ENCODE measurements at places on chromosomes 1 and 21.
A peak's percentile ranks its signal among the peaks of the same experiment; 100 is the strongest.

- no peak for DNase-seq
Observed at GRCh38 chr1:53031732-53032131, 30.3 kb upstream of the PODN start.

DNA sequence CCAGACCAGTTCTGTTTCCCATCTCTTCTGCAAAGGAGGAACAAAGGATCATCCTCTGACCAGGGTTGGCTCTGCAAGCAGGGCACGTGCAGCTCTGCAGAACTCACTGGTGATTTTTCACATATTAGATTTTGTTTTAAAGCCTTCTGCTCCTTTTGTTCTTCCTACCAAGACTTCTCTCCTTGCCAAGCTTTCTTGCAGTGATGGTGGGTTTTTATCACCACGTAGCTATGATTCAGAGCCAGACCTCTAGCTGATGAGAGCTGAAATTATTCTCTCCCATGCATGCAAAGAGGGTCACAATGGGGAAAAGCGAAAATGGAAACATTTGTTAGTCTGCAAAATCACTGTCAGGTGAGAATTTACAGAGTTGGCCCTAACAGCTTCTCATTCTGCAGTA is 225.2 kb downstream of the KCNH1 start:
- no peak for DNase-seq

- no peak for DNase-seq
Observed at GRCh38 chr1:200435200-200435780, 25.5 kb upstream of the ZNF281 start.

DNA sequence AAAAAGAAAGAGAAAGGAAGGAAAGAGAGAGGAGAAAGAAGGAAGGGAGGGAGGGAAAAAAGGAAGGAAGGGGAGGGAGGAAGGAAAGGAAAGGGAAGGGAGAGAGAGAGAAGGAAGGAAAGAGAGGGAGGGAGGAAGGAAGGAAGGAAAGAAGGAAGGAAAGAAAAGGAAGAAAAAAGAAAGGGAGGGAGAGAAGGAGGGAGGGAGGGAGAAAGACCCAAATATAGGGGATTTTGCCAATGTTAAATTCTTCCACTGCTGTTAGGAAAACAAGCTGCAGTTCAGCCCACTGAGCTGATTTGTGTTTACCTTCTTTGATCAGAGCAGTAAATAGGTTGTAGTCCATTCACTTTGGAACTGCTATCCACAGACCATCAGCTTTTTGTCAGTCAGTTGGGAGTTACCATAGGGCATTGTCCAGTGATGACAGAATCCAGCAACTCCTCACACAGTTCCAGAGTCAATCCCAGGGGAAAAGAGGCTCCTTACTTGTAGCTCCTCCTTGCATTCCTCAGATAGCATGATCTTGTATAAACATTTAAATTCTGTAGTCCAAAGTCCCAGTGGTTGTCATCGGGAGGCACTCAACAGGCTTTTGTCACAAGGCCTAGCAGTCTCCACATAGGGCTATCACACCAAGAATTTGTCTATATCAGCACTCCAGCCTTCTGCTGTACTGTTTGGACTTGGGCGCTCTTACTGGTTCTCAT is 13.5 kb upstream of the PPP1R8 start:
- DNase-seq, result peak; percentile 69

GRCh38 chr1:201126463-201126831 is 537 bp downstream of the ASCL5 start:
- no peak for DNase-seq

- DNase-seq, result no peak
Observed at GRCh38 chr1:227924833-227925574, 22.7 kb downstream of the WNT9A start.

- peak; percentile 10 for DNase-seq
Observed at GRCh38 chr1:93880731-93881130, 1.7 kb upstream of the DNTTIP2 start.

DNA sequence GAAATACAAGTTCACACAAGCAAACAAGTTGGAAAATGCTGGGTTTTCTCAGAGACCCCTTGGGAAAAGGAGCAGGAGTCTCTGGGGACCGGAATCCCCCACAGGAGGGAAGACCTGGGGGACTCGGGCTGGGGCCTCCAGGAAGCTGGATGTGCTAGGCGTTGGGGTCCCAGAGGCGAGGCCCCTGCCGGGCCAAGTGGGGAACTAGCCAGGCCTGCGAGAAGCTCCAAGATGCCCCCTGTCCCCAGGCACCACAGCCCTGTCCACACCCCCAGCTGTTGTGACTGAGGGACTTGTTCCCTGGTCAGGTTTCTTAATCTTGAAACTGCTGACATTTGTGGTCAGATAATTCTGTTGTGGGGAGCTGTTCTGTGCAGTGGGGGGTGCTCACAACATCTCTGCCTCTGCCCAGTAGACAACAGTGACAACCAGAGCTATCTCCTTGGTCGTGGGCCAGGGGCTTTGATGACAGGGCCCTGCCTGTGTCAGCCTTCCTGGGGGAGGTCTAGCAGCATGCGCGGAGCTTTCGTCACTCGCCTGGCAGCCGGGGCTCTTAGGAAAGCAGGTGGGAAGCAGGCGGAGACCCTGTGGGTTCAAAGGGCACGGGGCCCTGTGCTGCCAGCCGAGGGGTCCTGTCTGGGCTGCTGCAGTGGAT is 126.4 kb upstream of the ARHGEF16 start:
- DNase-seq, result no peak

DNA sequence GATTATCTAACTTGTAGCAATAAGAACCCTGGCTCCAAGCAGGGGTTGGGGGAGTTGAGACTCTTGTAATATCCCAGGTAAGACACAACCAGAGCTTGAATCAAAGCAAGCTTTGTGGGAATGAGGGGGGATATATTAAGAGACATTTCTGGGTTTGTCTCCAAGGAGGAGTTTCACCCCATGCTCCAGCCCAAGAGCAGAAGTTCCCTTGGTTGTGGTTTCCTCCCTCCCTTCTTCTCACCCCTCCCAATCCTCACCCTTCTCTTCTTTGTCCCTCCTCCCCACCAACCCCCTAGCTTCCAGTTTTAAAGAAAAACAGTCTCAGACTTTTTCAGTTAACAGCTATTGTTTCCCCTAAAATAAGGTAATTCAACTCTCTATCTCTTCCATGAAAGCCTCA is 11.9 kb downstream of the TRAF3IP3 start:
- no peak for DNase-seq

GRCh38 chr1:19635646-19636045 is 8.5 kb upstream of the NBL1 start:
- DNase-seq, result no peak

- no peak for DNase-seq
Observed at GRCh38 chr1:93612510-93612909, 69.1 kb downstream of the BCAR3 start.

GRCh38 chr1:3001471-3002348 is 19.6 kb upstream of the ACTRT2 start:
- no peak for DNase-seq

GRCh38 chr1:8423269-8423691 is 105.4 kb downstream of the SLC45A1 start:
- DNase-seq, result no peak

GRCh38 chr1:162605225-162605927 is 26.9 kb upstream of the DDR2 start:
- DNase-seq, result peak; percentile 73

- no peak for DNase-seq
Observed at GRCh38 chr1:230976825-230977747, 1.6 kb downstream of the TTC13 start.

DNA sequence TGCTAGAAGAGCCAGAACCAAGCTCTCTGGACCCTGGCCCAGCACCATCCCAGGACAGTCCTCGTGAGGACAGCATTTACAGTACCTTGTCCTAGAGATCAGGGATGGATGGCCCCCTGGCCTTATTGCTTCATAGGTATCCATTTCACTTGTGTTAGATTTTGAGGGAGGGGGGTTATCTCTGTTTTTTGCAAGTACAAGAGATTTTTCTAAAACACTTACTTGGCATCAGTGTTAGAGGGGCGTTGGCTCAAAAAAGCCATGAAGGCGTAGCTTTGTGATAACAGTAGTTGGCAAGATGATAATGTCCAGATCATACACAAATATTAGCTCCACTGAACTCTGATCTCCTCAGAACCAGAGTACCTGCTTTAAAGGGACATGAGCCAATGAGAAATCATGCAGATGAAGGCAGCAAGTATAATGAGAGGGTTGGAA is 5.8 kb upstream of the ATP1B1 start:
- no peak for DNase-seq

GRCh38 chr1:43206600-43207228 is 34.6 kb downstream of the CFAP57 start:
- peak; percentile 93 for DNase-seq

- DNase-seq, result no peak
Observed at GRCh38 chr21:38269576-38269936, 12.8 kb downstream of the KCNJ15 start.

Data from AG04449 (cell line).